ENCODE measurements at places on chromosomes 12 and 14. TPM values are rescaled to one million over a fixed set of nuclear protein-coding genes. Genes with fewer than 3 reads are reported as not detected.

Gene GPR65
- total RNA-seq: 0.76 TPM

Gene PLEKHD1
- total RNA-seq: not detected

Gene SLC2A3
- total RNA-seq: 1.9 TPM

Gene RASSF8
- 56.9 TPM for total RNA-seq

Gene KRT82
- not detected for total RNA-seq

Gene MUCL1
- total RNA-seq: not detected

Gene TBX3
- total RNA-seq: 75.3 TPM

Gene DIO3
- total RNA-seq: 1.7 TPM

Gene ADGRD1
- total RNA-seq: 7.0 TPM

Gene GPR84
- not detected for total RNA-seq

Gene CELA1
- not detected for total RNA-seq

Gene C12orf56
- total RNA-seq: not detected

Gene KRT5
- 9.9 TPM for total RNA-seq

Gene IL26
- total RNA-seq: not detected

Gene GYS2
- total RNA-seq: not detected

Gene GARIN6
- total RNA-seq: not detected

Gene HNF1A
- 72.1 TPM for total RNA-seq

Gene CCND2
- 162 TPM for total RNA-seq

Gene NANOG
- not detected for total RNA-seq

Gene SDR9C7
- not detected for total RNA-seq

Gene CCDC177
- total RNA-seq: not detected

Gene FOXA1
- total RNA-seq: 24.6 TPM

Gene PGF
- 7.3 TPM for total RNA-seq

Gene FZD10
- not detected for total RNA-seq

Gene CIROP
- total RNA-seq: not detected

Gene OR6C2
- not detected for total RNA-seq

Gene GZMB
- total RNA-seq: 1.9 TPM

Gene TCL1B
- total RNA-seq: not detected

Gene SYNE3
- total RNA-seq: 7.2 TPM

Gene RTL1
- total RNA-seq: not detected

Gene ACSM4
- total RNA-seq: not detected

Gene PPP2R3C
- 20.1 TPM for total RNA-seq

Gene AVPR1A
- 0.80 TPM for total RNA-seq

Gene COX8C
- not detected for total RNA-seq

Gene SLC2A14
- total RNA-seq: not detected

Gene SLC10A1
- total RNA-seq: not detected

Gene POMT2
- total RNA-seq: 27.5 TPM

Gene STK38L
- 19.8 TPM for total RNA-seq

Gene PLEK2
- total RNA-seq: 30.5 TPM

Gene WNT5B
- not detected for total RNA-seq

Gene ITGB7
- 4.0 TPM for total RNA-seq

Gene RFX4
- total RNA-seq: not detected

Gene TMEM132C
- 0.88 TPM for total RNA-seq

Gene CPNE6
- not detected for total RNA-seq

Gene SIX4
- 2.1 TPM for total RNA-seq

Gene SELPLG
- total RNA-seq: 2.4 TPM

Gene B4GALNT3
- 30.3 TPM for total RNA-seq

Gene TNS2
- 161 TPM for total RNA-seq

Gene KRT7
- total RNA-seq: 0.67 TPM

Gene RFLNA
- total RNA-seq: 25.7 TPM
